ENCODE measurements at places on chromosomes 2 and 18.

- no peaks in the 10 kb centered on the region for H3K4me1 ChIP-seq
- H3K27ac ChIP-seq, result no peak overlapping the region
- no peak for DNase-seq
- H3K27me3 ChIP-seq, result no peaks in the 10 kb centered on the region
Observed at GRCh38 chr2:202858601-202859000, 13.0 kb downstream of the ICA1L start.

- no peaks in the 10 kb centered on the region for H3K27me3 ChIP-seq
- no peaks in the 10 kb centered on the region for H3K36me3 ChIP-seq
- H3K4me1 ChIP-seq, result no peaks in the 10 kb centered on the region
- DNase-seq, result no peak
Observed at GRCh38 chr2:230356084-230356483, 29.1 kb downstream of the SP140L start.

- no peaks in the 10 kb centered on the region for H3K4me1 ChIP-seq
Observed at GRCh38 chr2:88283886-88284592, 113.9 kb downstream of the THNSL2 start.

DNA sequence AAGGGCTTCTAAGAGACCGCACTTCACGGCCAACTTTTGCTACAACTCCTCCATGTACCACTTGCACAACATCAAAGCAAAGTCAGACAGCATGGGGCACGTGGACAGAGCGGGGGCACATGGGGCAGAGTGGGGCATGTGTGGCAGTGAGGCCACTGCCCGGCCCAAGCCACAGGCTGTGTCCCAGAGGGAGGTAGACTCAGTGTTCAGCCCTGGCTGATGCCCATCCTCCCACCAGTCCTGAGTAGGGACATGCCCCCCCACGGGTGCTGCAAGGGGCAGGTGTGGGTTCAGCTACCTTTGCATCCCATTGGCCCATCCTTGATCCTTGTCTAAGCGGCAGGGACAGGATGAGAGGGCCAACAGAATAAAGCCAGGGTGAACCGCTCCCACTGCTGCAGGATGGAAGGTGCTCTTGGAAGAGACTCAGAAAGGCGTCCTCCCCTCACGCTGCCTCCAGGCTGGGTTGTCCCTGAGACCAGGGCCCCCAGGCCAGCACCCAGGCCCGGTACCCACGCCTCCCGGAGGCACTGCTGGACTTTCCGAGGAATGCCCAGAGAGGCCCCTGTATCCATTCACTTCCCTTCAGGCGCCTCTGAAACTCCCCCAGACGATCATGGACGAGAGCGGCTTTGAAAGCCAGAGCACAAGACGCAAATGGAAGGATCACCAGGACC, 218.2 kb downstream of the NDUFA10 start:
- H3K4me1 ChIP-seq, result no peaks in the 10 kb centered on the region
- peaks cover 100% of the 10 kb centered on the region for H3K27me3 ChIP-seq
- no peaks in the 10 kb centered on the region for H3K36me3 ChIP-seq
- no peak for DNase-seq
- no peak overlapping the region for H3K27ac ChIP-seq
- no peak overlapping the region for H3K4me3 ChIP-seq

- no peaks in the 10 kb centered on the region for H3K36me3 ChIP-seq
- H3K4me3 ChIP-seq, result no peak overlapping the region
- DNase-seq, result no peak
- H3K27ac ChIP-seq, result no peak overlapping the region
Observed at GRCh38 chr2:46236006-46236875, 61.0 kb upstream of the EPAS1 start.

DNA sequence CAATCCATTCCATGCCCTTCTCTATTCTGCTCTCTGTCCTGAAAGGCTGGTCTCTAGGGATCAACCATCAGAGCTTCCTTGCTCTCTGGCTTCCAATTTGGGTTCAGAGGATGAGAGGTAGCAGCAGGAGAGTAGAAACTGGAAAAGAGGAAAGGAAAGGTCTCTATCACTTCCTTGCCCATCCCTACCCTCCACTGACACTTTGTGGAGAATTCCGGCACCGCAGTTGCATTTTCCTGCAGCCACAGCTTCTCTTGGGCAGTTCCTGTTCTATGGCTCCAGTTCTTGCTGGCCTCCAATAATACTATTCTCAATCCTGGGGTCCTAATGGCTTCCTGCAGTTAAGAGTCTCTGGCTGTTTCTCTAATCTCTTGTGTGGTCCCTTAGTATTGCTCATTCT, 13.3 kb upstream of the IMPACT start:
- no peaks in the 10 kb centered on the region for H3K36me3 ChIP-seq
- no peaks in the 10 kb centered on the region for H3K27me3 ChIP-seq
- H3K4me1 ChIP-seq, result no peaks in the 10 kb centered on the region
- no peak overlapping the region for H3K27ac ChIP-seq
- DNase-seq, result no peak

DNA sequence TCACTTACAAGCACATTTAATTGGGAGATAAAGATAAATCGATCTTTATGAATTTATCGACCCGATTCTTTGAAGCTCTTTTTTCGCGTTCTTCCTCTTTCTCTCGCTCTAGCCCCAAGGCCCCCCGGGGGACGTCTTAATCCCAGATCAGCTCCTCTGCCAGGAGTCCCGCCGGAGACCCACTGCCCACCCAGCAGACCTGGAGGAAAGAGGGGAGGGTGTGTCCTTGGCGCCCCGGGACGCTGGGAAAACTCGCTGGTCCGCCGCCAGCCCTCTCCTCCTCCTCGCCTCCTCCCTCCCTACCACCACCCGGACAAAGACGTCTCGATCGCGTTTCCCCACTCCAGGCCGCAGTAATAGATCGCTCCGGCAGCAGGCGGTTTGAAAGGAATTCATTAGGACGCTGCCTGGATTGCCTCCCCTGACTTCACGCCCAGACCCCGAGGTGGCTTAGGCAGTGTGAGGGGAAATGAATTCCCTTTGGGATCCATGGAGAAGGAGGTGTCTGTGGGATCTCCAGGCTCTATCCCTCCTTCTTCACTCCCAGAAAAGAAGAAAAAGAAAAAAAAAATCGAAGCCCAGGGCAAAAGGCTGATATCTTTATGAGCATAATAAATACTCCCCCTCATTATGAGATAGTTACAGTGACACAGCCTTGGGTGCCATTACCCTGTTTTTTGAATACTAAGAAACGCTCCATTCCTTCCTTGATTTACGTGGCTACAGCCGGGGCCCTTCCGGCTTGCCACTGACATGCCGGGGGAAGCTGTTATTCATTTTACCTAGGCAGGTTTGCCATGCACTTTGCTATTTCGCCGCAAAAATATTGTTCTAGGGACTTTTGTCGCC, 1.8 kb upstream of the GBX2 start:
- no peak for DNase-seq
- H3K27me3 ChIP-seq, result no peaks in the 10 kb centered on the region
- H3K4me1 ChIP-seq, result no peaks in the 10 kb centered on the region
- no peak overlapping the region for H3K27ac ChIP-seq
- H3K4me3 ChIP-seq, result no peak overlapping the region

DNA sequence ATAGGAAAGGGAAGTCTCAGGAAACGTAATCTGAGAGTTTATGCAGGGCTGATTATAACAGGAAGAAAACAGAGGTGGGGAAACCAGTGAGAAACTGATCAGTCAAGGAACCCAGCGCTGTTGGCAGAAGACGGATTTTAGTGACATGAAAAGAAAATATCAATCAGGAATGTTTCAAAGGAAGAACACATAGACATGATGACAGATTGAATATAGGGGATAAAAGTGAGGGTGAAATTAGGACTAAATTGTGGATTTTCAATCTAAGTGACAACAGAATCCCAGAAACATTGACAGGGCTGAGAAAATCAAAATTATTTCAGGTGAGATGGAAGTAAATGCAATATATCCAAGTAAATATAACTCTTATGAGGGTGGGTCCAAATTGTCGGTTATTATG, 199.8 kb upstream of the CCDC150 start:
- H3K36me3 ChIP-seq, result no peaks in the 10 kb centered on the region
- H3K4me3 ChIP-seq, result no peak overlapping the region
- H3K27me3 ChIP-seq, result no peaks in the 10 kb centered on the region

- DNase-seq, result no peak
- no peak overlapping the region for H3K4me3 ChIP-seq
- H3K27me3 ChIP-seq, result no peaks in the 10 kb centered on the region
Observed at GRCh38 chr2:205769495-205769850, 87.2 kb downstream of the NRP2 start.

- H3K4me1 ChIP-seq, result 0 out of 2 replicates have a peak, but pooled peaks cover 9% of the 10 kb centered on the region
- no peaks in the 10 kb centered on the region for H3K36me3 ChIP-seq
- no peak overlapping the region for H3K4me3 ChIP-seq
- no peak for DNase-seq
- no peak overlapping the region for H3K27ac ChIP-seq
Observed at GRCh38 chr2:152558158-152558984, 158.9 kb downstream of the PRPF40A start.

- H3K27me3 ChIP-seq, result no peaks in the 10 kb centered on the region
- H3K36me3 ChIP-seq, result no peaks in the 10 kb centered on the region
- H3K4me1 ChIP-seq, result no peaks in the 10 kb centered on the region
Observed at GRCh38 chr18:32439802-32440201, 30.9 kb downstream of the GAREM1 start.

GRCh38 chr2:166969486-166969885, 81.2 kb downstream of the XIRP2 start:
- no peaks in the 10 kb centered on the region for H3K27me3 ChIP-seq
- H3K4me3 ChIP-seq, result no peak overlapping the region
- DNase-seq, result no peak
- no peaks in the 10 kb centered on the region for H3K4me1 ChIP-seq
- H3K27ac ChIP-seq, result no peak overlapping the region

- H3K4me3 ChIP-seq, result no peak overlapping the region
- H3K36me3 ChIP-seq, result no peaks in the 10 kb centered on the region
- peak overlapping the region; percentile 80 for H3K27ac ChIP-seq
- peak; percentile 98 for DNase-seq
- H3K4me1 ChIP-seq, result peaks cover 76% of the 10 kb centered on the region
- H3K27me3 ChIP-seq, result no peaks in the 10 kb centered on the region
Observed at GRCh38 chr2:43184339-43184895, 42.0 kb downstream of the ZFP36L2 start.

GRCh38 chr2:62653582-62654422, 51.7 kb upstream of the EHBP1 start:
- H3K4me1 ChIP-seq, result peaks cover 27% of the 10 kb centered on the region
- no peaks in the 10 kb centered on the region for H3K27me3 ChIP-seq
- 0 out of 2 replicates have a peak overlapping the region, but pooled peaks have one; percentile 14 for H3K4me3 ChIP-seq
- H3K36me3 ChIP-seq, result no peaks in the 10 kb centered on the region

GRCh38 chr18:31657823-31658669, 26.3 kb downstream of the B4GALT6 start:
- no peak overlapping the region for H3K4me3 ChIP-seq
- H3K27ac ChIP-seq, result no peak overlapping the region
- DNase-seq, result no peak
- 0 out of 2 replicates have a peak, but pooled peaks cover 4% of the 10 kb centered on the region for H3K4me1 ChIP-seq
- H3K36me3 ChIP-seq, result no peaks in the 10 kb centered on the region

DNA sequence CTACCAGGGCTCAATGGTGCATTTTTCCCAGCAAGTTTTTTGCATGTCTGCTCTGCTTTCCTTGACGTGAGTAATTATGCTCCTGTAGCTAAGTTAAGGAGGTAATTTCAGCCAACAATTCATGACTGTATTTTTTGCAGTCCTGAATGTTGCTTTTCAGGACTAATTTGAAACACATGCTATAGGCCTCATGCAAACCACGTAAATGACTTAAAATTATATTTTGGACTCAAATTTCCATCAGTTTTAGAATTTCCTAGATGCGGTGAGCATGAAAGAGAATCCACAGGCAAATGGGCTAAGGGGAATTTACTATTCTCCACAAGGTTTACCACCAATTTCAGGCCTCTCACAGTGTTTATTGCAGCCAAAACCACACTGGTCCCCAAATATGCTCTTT, 589.9 kb upstream of the LRRTM1 start:
- no peak for DNase-seq
- no peak overlapping the region for H3K4me3 ChIP-seq
- H3K27ac ChIP-seq, result no peak overlapping the region
- H3K27me3 ChIP-seq, result no peaks in the 10 kb centered on the region
- no peaks in the 10 kb centered on the region for H3K4me1 ChIP-seq

GRCh38 chr18:32867936-32868335, 95.1 kb upstream of the KLHL14 start:
- H3K4me1 ChIP-seq, result no peaks in the 10 kb centered on the region
- no peak for DNase-seq
- H3K27ac ChIP-seq, result no peak overlapping the region
- H3K36me3 ChIP-seq, result no peaks in the 10 kb centered on the region
- H3K27me3 ChIP-seq, result no peaks in the 10 kb centered on the region
- H3K4me3 ChIP-seq, result no peak overlapping the region

DNA sequence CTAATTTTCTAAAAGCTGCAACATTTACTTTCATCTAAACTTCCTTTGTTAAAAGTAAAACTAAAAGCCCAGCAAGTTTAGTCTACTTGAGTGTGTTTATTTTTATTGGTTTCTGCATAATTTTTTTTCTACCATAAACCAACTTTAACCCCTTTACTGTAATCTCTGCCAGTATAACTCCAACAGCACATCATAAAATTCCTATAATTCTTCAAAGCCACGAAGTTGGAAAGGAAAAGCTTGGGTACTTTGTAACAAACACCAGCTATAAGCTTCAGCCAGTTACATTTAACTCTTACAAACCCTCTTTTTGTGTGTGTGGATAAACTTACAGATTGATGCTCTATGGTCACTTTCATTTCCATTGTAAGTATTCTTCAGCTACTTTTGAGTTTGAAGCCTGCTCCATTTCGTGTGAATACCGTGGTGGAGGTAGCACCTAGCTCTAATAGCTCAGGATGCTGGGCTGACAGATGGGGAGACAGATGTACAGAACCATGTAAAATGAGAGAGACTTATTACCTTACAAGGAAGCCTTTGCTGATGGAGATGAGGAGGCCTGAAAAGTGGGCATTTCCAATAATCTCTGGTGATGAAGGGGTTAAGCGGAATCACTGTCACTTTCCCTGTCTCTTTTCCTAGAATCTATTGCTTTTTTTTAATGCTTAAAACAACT, 42.5 kb downstream of the ZEB2 start:
- no peak overlapping the region for H3K27ac ChIP-seq
- no peak for DNase-seq
- H3K4me3 ChIP-seq, result no peak overlapping the region
- no peaks in the 10 kb centered on the region for H3K27me3 ChIP-seq
- H3K36me3 ChIP-seq, result no peaks in the 10 kb centered on the region

DNA sequence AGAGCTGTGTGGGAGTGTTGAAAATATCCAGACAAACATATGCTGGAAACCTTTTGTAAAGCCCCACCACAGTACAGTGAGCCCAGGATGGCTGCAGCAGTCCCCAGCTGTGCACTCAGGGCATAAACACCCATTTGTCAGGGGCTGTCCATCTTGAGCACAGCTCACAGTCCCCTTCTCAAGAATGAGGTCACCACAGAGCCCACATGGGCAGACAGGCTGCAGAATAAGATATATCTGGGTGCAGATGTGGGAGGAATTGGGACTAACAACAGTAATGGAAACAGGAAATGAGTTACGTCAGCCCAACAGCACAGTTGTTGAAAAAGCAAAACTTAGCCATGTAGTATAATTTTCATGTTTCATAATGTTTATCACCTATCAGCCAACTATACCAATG, 219.6 kb downstream of the ETAA1 start:
- H3K36me3 ChIP-seq, result no peaks in the 10 kb centered on the region
- H3K27me3 ChIP-seq, result no peaks in the 10 kb centered on the region
- H3K4me1 ChIP-seq, result no peaks in the 10 kb centered on the region
- H3K4me3 ChIP-seq, result no peak overlapping the region
- DNase-seq, result no peak

- H3K4me1 ChIP-seq, result no peaks in the 10 kb centered on the region
- H3K36me3 ChIP-seq, result no peaks in the 10 kb centered on the region
- no peaks in the 10 kb centered on the region for H3K27me3 ChIP-seq
- H3K27ac ChIP-seq, result no peak overlapping the region
- H3K4me3 ChIP-seq, result no peak overlapping the region
Observed at GRCh38 chr2:218259099-218259961, 1.5 kb upstream of the GPBAR1 start.

Data from PC-9 (cell line).